ENCODE measurements at places on chromosomes 1 and 21. TPM values are rescaled to one million over a fixed set of nuclear protein-coding genes. Genes with fewer than 3 reads are reported as not detected.

- H3K27me3 ChIP-seq, result no peaks in the 10 kb centered on the region
- H3K4me3 ChIP-seq, result no peak overlapping the region
- H3K27ac ChIP-seq, result no peak overlapping the region
- H3K36me3 ChIP-seq, result no peaks in the 10 kb centered on the region
- no peak for DNase-seq
- H3K4me1 ChIP-seq, result no peaks in the 10 kb centered on the region
These were observed 107.0 kb downstream of the ODF2L start for GRCh38 chr1:86289161-86289560.

GRCh38 chr1:221522529-221522940 lies 219.4 kb downstream of the DUSP10 start:
- no peak overlapping the region for H3K4me3 ChIP-seq
- H3K4me1 ChIP-seq, result peaks cover 4% of the 10 kb centered on the region
- no peaks in the 10 kb centered on the region for H3K27me3 ChIP-seq
- H3K27ac ChIP-seq, result no peak overlapping the region

GRCh38 chr1:219529116-219529515 lies 83.8 kb downstream of the ZC3H11B start:
- no peak overlapping the region for H3K4me3 ChIP-seq
- H3K27ac ChIP-seq, result no peak overlapping the region
- DNase-seq, result no peak
- no peaks in the 10 kb centered on the region for H3K36me3 ChIP-seq
- no peaks in the 10 kb centered on the region for H3K27me3 ChIP-seq

GRCh38 chr1:6586404-6586816 lies 6.6 kb downstream of the ZBTB48 start:
- peaks cover 33% of the 10 kb centered on the region for H3K4me1 ChIP-seq
- no peak overlapping the region for H3K4me3 ChIP-seq
- H3K36me3 ChIP-seq, result peaks cover 62% of the 10 kb centered on the region
- no peak for DNase-seq
- H3K27ac ChIP-seq, result no peak overlapping the region

Gene KLHDC8A
- polyA plus RNA-seq, result not detected

All from CD14-positive monocyte (primary cell).